ENCODE measurements at places on chromosomes 6 and 20.
A peak's percentile ranks its signal among the peaks of the same experiment; 100 is the strongest.

DNA sequence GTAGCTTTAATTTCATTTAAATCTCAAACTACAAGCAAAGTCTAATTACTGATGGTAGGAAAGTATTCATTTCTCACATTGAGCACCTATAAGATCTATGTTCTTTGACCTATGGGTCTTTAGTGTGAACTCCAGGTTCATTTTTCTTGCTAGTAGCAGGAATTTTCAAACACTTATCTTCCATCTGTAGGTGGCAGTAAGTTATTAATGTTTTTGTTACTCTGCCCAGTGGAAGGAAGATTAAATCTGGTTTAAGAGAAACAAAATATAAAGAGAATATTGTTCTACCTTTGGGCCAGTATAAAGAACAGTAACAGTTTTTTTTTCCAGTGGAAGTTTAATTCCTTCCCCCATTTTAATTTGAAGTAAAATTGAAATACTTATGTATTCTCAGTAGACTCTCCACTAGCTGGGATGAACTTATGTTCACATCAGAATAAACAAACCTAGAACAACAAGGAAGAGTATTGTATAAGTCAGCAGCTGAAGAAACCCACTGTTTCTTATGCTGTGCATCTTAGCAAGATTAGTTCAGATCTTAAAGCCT, 328.2 kb downstream of the PHF3 start:
- no peak for DNase-seq

GRCh38 chr6:20540683-20541082, 6.4 kb downstream of the CDKAL1 start:
- DNase-seq: peak; percentile 28

GRCh38 chr6:45896783-45897441, 118.7 kb downstream of the CLIC5 start:
- no peak for DNase-seq

DNA sequence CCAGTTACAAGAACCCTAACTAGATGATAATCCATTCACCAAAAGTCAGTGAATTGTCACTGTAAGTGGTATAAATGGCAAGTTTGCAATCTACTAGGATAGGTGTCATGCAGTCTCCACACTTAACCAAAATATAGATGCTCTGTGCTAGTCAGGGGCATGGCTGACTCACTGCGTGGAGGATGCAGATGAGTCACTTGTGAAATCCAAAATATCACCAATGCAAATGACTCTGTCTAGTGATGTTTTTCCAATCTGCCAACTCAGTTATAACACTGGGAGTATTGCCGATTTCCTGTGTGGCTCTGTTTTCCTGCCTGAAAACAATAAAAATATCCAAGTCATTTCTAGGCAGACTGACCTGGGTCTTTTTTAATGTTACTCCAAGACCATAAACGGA, 47.8 kb upstream of the NRSN1 start:
- no peak for DNase-seq

- no peak for DNase-seq
These were observed 46.8 kb upstream of the BHLHE23 start for GRCh38 chr20:63053432-63054102.

GRCh38 chr6:92377137-92377536, 1042.2 kb downstream of the EPHA7 start:
- no peak for DNase-seq

DNA sequence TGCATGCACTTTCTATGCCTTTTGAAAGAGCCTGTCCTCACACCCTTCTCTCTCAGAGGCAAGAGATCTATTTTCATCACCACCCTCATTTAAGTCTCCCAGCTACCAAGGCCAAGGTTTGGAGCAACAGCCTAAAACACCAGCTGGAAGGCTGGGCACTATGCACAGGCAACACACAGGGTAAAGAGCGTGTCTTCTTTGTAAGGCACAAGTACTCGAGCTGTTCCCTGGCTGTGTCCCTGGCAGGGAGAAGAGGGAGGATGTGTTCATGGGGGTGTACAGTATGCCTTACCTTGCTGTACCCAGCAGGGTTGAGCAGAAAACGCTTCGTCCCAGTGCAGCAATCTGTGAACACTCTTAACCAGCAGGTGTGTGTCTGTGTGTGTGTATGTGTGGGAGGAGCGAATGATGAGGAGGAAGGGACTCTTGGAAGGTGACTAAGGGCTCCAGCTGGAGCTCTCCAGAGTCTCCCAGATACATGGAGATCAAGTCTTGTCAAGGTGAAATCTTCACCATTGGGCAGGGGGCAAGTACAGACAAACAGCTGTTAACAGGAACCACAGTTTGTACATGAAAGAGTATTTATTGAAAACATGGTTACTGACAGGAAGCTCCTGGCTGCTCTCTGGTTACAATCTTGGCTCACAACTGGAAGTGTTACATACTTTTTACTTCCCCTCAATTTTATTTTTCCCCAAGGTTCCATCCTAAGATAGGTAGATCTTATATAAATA, 40.8 kb downstream of the ELMO2 start:
- no peak for DNase-seq

- peak; percentile 13 for DNase-seq
These were observed 103.3 kb downstream of the IBTK start for GRCh38 chr6:82144007-82144851.

GRCh38 chr6:166955121-166955864, 1.1 kb downstream of the RNASET2 start:
- DNase-seq: peak; percentile 43

- DNase-seq: no peak
These were observed 362.7 kb upstream of the SULF2 start for GRCh38 chr20:48148020-48148419.

DNA sequence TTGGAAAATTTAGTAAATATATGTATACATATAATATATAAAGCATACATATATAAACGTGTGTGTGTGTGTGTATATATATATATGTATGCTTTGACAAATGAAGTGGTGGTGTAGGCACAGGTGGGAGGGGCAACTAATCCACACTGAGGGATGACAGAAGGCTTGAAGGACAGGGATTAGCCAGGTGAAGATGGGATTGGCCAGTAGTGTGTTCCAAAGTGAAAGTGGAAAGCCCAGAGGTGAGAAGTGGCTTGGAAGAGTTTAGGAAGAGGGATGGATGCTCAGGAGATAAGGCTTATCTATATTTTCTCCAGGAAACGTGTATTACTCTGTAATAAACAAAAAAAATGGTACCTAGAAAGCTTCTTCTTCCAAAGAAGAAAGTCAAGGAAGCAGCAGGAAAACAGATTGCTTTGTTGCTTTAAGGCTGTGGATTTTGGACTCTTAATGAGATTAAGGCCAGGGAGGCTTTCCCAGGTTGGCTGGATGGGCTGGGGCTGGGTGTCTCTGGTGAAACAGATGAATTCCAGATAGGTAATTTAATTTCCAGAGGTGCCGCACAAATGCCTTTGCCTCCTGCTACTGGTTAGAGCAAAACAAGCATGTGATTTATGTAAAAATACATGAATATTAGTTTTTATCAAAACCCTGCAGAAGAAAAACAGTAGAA, 63.9 kb downstream of the JARID2 start:
- no peak for DNase-seq

- DNase-seq: no peak
These were observed 1.9 kb downstream of the STMND1 start for GRCh38 chr6:17103715-17104114.

GRCh38 chr6:109512271-109512817, 29.3 kb upstream of the ZBTB24 start:
- no peak for DNase-seq

Measured in HEK293T (cell line).